ENCODE measurements at places on chromosomes 16 and 17. TPM values are rescaled to one million over a fixed set of nuclear protein-coding genes. Genes with fewer than 3 reads are reported as not detected.
A peak's percentile ranks its signal among the peaks of the same experiment; 100 is the strongest.

The ARL5C gene
- total RNA-seq: 0.07 TPM

GRCh38 chr17:74864866-74865395 is 5.2 kb upstream of the GRIN2C start:
- DNase-seq: peak; percentile 61

DNA sequence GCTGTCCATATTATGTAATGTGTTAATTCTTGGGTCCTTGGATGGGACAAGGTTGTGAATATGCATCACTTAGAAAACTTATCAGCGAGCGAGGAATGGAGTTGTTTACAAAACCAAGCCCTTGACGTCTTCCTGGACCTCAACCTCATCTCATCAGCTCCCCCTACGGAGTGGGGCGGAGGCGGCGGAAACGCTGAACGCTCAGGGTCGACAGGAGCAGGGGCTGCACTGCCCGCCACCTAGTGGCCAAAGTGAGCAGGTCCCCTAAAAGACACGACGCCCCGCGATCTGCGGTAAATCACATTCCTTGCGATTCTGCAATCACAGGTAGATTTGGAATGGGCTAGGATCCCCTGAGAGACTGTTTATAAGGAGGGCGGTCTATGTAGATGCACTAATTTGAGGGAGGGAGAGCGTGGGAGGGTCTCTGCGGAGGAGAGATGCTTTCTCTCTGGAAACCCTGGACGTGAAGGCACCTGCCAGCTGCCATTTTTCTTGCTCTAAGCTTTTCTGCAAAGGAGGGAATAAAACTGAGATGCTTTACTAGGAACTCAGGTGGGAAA is 5.4 kb upstream of the ICAM2 start:
- peak; percentile 88 for DNase-seq

DNA sequence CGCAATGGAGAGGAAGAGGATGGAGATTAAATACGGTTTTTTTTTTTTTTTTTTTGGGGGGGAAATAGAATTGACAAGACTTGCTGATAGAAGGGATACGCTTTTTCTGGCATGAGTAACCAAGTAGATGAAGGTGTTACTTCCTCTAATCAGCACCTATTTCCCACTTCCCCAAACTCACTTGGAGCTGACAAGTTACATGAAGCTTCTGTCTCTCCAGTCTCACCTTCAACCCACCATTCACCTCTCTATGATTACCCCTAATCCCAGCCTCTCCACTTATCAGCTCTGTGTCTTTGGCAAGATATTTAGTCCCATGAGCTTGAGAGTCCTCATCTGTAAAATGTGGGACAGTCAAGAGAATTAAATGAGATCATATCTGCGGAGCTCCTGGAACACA is 185.9 kb upstream of the HS3ST3A1 start:
- DNase-seq: no peak

DNA sequence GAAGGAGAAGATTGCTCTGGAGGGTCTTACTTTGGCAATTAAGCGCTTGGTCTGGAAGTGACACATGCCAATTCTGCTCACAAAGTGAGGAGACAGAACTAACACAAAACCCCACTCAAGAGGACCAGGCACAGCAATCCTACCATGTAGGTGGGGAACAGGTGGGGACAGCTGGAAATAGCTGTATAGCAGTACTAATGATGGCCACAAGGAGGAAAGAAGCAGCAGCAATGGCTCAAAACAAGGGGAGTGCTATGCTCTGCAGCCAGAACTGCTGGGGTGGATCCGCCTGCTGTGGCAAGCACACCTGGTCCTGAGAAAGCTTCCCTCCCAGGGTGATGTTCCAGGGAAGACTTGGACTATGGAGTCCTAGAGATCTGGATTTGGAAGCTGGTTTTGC is 17.0 kb upstream of the TMEM132E start:
- no peak for DNase-seq
